Caki2 (cell line): ENCODE measurements at places on chromosomes 4 and X. TPM values are rescaled to one million over a fixed set of nuclear protein-coding genes. Genes with fewer than 3 reads are reported as not detected.

- DNase-seq: peak; percentile 2
Observed at GRCh38 chr4:181569553-181569952, 673.6 kb upstream of the TENM3 start.

- DNase-seq: no peak
Observed at GRCh38 chr4:48668254-48669017, 111.6 kb downstream of the FRYL start.

DNA sequence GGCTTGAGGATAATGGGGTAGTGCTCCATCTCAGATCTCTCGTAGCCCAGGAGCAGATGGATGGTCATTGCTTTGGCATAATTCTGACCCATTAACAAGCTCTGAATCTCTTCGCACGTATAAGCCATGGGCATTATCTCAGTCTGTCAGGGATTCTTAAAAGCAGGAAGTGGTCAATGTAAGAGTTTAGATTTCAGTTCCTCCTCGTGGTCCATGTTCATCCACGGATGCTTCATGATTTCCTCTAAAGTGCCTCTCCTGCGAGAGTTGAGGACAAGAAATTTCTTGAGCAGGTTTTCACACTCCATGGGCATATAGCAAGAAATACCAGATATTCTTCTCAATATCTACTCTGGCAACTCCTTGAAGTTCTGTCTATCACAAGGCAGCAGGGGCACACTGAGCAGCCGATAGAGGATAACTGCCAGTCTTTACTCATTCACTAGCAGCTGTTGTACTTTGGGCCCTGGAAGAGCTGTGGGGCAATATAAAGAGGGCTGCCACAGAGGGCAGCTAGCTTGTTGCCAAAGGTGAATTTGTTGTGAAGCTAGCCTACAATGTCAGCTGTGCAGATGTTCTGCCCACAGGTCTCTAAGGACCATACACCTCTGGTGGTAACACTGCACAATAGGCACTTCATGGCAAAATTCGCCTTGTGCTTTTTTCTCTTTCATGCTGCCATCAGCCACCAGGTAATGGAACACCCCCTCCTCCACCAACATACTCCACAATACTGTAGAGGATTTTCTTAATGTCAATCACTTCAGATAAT is 52.0 kb upstream of the WDR17 start:
- DNase-seq: no peak

DNA sequence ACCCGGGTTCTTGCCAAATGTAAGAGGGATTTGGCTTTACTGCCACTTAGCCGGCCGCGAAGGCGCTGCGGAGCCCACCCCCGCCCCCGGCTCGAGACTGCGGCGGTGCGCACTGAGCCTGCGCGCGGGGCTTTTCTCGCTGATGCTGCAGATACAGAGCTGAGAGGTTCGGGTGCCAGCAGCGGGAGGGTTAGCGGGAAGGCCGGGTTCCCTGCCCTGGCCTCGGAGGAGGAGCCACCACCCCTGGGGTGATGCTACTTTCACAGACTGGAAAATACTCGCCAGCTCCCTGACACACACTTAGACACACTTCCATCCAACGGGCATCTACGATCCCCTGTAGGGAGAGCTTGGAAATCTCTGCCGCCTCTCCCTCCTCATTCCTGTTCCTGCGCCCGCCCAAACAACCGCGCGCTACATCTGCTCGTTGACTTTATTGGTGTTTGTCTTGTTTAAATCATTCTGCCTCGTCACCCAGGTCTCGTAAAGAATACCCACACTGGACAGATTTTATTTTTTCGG is 2.1 kb upstream of the PCDH7 start:
- DNase-seq: peak; percentile 77

GRCh38 chrX:24282381-24283126 is 31.3 kb downstream of the SUPT20HL2 start:
- peak; percentile 57 for DNase-seq

DNA sequence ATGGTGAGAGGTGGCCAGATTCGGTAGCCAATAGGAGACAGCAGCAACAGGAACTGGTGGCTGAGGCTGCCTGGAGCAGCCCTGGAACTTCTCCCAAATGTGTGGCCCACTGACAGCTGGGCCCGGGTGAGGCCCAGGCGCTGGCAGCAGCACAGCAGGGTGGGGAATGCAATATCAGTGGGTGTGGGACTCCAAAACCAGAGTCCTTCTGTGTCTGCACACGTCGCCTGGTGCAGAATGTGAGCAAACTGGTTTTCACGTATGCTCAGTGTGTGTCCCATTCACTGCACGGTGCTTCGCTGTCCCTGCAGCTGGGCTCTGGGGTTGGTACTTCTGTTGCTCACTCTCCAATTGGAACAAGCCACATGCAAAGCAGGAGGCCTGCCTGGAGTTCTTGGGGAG is 14.4 kb upstream of the CENPU start:
- DNase-seq: no peak

- no peak for DNase-seq
Observed at GRCh38 chr4:173793937-173794510, 264.0 kb upstream of the HAND2 start.

DNA sequence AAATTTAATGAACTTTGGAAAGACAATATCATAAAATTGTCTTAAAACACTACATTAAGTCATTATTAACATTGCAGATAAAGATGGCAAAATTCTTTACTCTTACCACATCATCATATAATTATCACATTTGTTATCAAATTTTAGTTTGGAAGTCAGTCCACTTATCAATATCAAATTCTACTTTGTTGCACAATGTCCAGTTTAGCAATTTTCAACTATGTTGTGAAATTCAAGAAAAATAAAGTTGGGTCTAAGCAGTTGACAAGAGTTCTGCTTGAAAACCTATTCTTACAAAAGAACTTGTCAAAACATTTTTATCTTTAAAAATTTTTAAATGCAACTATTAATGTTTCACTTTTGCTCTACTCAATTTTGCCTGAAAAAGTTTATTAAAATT is 44.7 kb upstream of the TET2 start:
- DNase-seq: no peak

DNA sequence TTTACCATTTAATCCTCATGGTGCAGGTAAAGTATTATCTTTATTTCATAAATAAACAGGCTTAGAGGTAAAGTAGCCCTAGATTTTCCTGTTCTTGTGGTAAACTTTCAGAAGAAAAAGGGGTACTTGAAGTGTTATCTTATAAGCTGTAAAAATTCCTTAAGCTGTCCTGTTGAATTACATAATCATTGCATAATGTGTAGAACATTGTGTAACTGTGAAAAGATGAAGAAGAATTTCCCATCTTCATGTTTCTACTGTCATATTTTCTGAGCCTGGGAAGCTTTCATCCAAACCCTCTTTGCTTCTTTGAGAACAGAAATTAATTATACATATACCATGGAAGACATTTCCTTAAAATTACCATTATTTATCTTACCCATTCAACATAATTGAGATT is 90.5 kb downstream of the ELOVL6 start:
- DNase-seq: no peak

DNA sequence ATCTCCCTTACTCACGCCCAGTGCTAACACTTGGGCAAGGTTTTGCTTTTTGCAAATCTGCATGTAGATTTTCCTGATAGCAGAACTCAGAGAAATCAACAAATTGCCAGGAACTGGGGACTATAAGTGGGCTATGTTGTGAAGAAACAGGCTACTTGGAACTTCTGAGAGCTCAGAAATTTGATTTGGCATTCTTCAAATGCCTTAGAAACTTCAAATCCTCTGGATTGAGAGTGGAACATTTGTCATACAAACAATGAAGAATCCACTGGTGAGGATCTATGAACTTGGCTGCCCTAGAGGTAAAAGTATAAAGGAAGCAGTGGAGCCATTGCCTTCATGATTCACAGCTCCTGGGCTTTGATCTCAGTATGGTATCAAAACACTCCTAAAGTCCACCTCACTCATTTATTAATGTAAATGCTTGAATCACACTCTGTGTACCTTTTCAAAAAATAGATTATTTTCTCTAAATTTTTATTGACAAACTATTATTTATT is 126.0 kb downstream of the GLRA3 start:
- DNase-seq: no peak

- no peak for DNase-seq
Observed at GRCh38 chr4:138728566-138728965, 287.0 kb upstream of the NOCT start.

DNA sequence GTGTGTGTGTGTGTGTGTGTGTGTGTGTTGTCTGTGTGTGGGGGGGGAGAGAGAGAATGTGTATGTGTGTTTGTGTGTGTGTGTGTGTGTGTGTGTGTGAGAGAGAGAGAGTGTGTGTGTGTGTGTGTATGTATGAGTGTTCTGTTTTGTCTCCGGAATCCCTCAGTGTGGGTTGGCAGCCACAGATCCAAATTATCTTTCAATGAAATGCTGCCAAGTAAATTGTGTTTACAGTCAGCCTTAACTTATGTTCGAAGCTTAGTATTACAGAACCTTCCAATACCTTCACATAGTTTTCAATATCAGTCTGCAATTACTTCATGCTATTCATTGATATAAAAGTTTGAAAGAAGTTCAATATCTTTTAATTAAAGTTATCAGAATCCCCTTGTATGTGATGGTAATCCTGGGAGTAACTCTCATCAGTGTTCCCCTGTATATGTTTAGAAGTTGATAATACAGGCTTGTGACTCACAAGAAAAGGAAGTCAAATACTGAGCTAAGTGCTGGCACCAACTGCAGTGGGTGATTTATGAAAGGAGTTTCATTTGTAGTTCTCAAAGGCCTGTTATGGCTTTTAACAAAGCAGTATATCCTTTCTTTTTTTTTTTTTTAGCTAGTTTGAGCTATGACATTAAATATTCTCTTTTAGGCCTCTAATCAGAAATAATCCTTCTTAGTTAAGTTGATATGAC is 51.6 kb upstream of the HTR2C start:
- no peak for DNase-seq

GRCh38 chr4:121209171-121209570 is 45.0 kb upstream of the TNIP3 start:
- DNase-seq: no peak

The GYG2 gene
- 3.2 and 3.7 TPM in 2 replicates for total RNA-seq

The ADAM29 gene
- not detected in 2 replicates for total RNA-seq

The NMU gene
- 0.84 and 5.0 TPM in 2 replicates for total RNA-seq

The SCML1 gene
- total RNA-seq: 10.1 and 10.4 TPM in 2 replicates

The TKTL2 gene
- not detected in 2 replicates for total RNA-seq

The ETDB gene
- total RNA-seq: not detected in 2 replicates
